ENCODE measurements at places on chromosomes 7 and 10. TPM values are rescaled to one million over a fixed set of nuclear protein-coding genes. Genes with fewer than 3 reads are reported as not detected.

The TMEM140 gene
- 1.1 TPM for total RNA-seq

The PLCE1 gene
- 8.8 TPM for total RNA-seq

The HUS1 gene
- total RNA-seq, result 16.5 TPM

The GPRIN2 gene
- 31.3 TPM for total RNA-seq

The PRR15 gene
- total RNA-seq, result 4.6 TPM
